ENCODE measurements at places on chromosomes 13 and 19.

- no peak for DNase-seq
These were observed 73.5 kb upstream of the C13orf46 start for GRCh38 chr13:114047358-114047881.

DNA sequence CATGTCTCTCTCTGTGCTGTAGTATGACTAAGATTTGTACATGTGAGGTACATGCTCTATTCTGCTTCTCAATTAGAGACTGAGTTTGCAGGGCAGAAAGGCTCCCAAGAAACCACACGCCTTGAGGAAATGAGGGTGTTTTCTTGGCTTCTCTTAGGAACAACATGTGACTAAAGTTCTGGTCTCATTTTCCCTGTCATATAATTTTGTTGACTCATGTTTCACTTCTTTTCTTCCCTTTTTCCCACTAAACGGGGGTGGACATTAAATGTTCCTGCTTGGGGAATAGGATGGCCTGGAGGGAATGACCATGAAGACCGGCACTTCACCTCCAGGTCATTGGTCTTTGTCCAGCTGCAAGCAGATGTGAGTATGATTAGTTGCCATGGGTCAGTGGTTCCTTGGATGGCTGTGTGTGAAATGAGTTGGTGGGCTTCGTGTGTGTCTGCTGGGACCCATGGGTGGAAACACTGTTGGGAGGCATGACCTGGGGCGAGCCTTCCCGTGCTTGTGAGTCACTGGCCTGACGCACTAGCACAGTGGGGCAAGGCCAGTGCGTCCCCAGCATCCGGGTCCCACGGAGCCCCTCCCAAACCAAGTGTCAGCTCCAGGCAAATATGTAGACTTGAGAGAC is 56.6 kb downstream of the COL4A1 start:
- DNase-seq, result no peak

DNA sequence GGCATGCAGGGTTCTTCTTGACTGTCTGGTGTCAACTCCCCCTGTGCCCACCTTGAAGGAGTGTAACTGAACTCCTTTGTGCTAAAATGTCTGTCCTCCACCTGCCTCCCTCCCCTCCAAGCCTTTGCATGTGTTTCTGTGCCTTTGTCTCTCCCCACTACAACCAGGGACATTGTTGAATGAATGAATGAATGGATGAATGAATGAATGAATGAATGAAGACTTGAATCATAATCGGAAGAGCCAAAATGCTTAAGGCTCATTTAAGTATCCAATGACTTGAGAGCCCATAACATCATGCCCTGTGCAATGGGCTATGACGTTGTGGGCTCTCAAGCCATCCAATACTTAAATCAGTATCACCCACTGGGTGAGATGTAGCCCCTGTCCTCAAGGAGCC is 9.0 kb upstream of the GPR183 start:
- DNase-seq, result no peak

GRCh38 chr13:45544520-45544919 is 71.0 kb downstream of the ERICH6B start:
- no peak for DNase-seq

GRCh38 chr13:77866971-77867370 is 51.7 kb downstream of the EDNRB start:
- DNase-seq, result no peak

DNA sequence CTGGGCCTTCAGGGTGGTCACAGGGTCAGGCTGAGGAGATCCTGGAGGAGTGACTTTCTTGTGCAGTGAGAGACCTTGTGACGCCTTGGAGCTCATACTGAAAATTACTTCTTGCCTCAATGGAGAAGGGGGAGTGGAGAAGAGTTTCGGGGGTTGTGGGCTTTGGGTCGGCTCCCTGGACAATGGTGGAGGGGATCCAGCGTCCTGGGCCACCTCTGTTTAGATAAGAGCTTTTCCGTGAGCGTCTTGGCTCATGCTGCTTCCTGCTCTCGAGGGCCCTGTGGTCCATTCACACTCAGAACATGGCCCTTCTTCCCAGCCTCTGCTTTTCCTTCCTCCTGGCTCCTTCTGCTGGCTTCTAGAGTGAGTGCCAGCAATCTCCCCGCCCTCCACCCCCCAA is 81.9 kb downstream of the FLT1 start:
- no peak for DNase-seq

GRCh38 chr19:39407660-39408391 is 1.2 kb downstream of the ZFP36 start:
- peak; percentile 70 for DNase-seq

GRCh38 chr19:11380653-11381537 is 3.2 kb downstream of the EPOR start:
- DNase-seq, result peak; percentile 98

GRCh38 chr19:51096473-51097165 is 11.6 kb downstream of the CTU1 start:
- no peak for DNase-seq

DNA sequence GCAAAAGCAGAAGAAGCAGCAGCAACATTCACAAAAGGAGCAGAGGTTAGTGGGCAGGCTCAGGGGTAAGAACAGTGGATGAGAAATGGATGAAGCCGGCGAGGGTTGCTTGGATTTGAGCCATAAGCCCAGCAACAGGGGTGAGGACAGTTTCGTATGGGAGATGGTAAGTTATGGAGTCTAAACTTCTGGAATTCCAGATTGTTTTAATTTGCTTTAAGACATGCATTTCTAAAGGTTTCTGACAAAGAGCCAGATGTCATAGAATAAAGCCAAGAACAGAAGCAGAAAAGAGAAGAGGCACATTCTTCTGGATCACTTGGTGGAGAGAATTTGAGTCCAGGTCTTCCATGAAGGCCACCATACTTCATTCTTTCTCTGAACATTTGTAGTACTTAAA is 76.6 kb downstream of the TNFSF11 start:
- DNase-seq, result no peak

DNA sequence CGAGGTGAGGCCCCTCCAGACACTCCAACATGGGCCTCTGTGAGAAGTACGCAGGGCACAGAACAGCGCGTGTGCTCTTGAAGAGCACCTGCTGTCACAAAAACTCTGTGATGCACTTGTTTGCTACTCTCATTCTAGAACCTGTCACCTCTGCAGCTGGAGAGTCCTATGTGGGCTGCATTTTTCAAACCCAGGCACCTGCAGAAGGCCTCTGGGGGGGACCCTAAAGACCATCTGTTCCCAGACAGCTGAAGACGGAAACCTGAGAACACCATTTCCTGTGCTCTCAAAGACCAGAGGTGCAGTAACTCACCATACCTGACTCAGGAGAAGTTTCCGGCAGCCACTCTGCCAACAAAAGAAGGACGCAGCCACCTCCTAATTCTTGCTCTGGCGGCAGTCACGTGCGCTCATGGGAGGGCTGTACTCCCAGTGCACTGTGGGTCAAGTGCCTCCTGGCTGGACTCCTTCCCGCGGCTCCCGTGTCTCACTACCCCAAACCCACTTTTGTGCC is 28.1 kb downstream of the RANBP3 start:
- DNase-seq, result peak; percentile 42

DNA sequence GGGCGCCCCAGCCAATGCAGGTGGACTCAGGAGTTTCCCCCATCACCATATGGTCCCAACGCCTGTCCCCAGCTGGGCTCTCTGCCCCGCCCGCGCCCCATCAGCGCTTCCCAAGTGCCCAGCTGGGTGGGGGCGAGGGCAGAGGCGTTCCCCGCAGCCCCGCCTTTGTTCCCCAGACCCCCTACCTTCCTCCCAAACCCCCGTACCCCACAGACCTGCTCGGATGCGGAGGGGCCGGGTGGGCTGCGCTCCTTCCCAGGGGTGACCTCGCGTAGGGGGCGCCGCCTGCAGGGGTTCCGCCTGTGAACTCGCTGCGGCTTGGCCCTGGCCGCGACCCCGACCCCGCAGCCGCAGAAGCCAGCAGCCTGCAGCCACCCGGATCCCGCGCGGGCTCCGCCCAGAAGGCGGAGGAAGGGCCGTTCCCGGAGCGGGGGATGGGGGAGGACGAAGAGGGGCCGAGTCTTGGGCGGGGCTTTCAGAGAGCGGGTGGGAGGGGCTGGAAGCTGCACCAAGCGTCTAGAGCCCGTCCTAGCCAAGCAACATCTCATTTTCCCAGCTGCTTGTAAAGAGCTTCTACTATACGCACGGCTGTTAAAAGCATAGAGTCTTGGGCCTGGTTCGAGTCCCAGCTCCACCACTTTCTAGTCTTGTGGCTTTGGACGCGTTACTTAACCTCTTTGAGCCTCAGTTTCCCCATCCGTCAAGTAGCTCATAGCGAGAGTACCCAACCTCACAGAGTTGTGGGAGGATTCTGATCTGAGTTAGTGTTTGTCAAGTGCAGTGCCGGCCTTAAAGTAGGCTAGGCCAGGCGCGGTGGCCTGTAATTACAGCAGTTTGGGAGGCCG is at the start of gene RAB3D:
TSS of gene RAB3D (minus strand) at position 404 of the 845 bp plus-strand sequence. CDS start 2,258 bp downstream, outside the sequence.
- peak; percentile 83 for DNase-seq

GRCh38 chr19:17335575-17335974 is 920 bp upstream of the ANO8 start:
- no peak for DNase-seq

DNA sequence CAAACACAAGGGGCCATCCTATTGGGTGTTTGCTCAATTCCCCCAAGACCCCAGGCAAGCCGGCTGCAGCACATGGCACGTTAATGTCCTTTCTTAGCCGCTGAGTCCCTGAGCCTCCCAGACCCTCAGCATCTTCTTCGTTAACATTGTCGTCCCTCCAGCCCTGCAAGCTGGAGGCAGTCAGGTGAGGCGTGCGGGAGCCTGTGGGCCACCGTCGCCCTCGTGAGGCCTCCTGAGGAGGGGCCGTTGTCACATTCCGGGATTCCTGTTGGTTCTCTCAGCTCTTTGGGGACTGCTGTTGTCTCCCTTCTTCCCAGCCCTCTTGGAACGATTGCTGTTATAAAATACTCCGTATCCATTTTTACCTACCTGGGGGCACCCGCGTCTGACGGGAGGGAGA is 140.6 kb downstream of the KDM4B start:
- DNase-seq, result no peak

GRCh38 chr13:96172066-96172465 is 82.2 kb downstream of the HS6ST3 start:
- no peak for DNase-seq

- no peak for DNase-seq
These were observed 47.3 kb downstream of the DNAJC3 start for GRCh38 chr13:95724252-95724651.

DNA sequence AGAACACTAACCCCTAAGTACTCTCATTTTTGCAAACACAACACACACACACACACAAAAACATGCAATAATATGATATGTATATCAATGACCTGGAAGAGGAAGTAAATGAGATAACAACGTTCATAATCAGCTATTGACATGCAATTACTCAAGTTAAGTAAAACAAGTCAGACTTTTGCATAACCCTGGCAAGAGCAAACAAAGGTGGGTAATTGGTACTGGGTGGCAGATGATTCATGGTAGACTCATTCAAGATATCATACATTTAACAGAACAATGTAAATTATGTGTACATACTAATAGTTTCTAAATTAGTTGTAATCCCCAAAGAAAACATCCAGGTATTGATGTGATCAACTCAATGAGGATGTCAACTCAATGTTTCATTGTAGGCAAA is 508.8 kb downstream of the DACH1 start:
- no peak for DNase-seq

GRCh38 chr19:39558624-39559117 is 18.7 kb upstream of the EID2 start:
- peak; percentile 26 for DNase-seq

DNA sequence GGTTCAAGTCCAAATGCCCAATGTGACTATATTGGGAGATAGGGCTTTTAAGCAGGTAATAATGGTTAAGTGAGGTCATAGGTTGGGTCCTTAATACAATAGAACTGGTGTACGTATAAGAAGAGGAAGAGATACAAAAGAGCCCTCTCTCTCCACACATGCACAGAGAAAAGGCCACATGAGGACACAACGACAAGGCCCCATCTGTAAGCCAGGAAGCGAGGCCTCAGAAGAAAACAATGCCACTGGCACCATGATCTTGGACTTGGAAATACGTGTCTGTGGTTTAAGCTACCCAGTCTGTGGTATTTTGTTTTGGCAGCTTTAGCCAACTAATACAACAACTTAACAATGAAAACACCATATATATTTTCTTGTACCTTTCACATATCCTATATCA is 23.4 kb upstream of the RFC3 start:
- DNase-seq, result no peak

All from activated CD4-positive, alpha-beta T cell treated with anti-CD3 and anti-CD28 coated beads, Interleukin-2, Interleukin-4, amounts not matched to agents 100 ng/mL and 50 ng/mL, durations not matched to agents 16 hours and 8 hours (primary cell).